ENCODE measurements at places on chromosomes 6 and 20.

DNA sequence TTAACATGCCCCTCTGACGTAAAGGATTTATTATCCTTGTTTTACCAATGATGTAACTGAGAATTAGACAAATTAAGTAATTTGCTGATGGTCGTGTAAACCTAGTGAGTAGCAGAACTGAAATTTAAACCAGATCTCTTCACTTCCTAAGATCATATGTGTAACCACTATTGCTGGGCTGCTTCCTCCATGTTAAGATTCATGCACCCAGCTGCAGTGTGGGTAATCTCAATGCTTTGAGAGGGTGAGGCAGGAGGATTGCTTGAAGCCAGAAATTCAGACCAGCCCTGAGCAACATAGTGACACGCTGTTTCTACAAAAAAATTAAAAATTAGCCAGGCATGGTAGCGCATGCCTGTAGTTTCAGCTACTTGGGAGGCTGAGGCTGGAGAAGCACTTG lies 97.9 kb downstream of the L3MBTL3 start:
- DNase-seq = no peak

GRCh38 chr6:35219683-35220326 lies 6.0 kb downstream of the SCUBE3 start:
- DNase-seq = no peak

GRCh38 chr20:24810676-24811407 lies 138.2 kb upstream of the CST7 start:
- DNase-seq = no peak

GRCh38 chr6:90677440-90677839 lies 90.6 kb upstream of the MAP3K7 start:
- DNase-seq = no peak

DNA sequence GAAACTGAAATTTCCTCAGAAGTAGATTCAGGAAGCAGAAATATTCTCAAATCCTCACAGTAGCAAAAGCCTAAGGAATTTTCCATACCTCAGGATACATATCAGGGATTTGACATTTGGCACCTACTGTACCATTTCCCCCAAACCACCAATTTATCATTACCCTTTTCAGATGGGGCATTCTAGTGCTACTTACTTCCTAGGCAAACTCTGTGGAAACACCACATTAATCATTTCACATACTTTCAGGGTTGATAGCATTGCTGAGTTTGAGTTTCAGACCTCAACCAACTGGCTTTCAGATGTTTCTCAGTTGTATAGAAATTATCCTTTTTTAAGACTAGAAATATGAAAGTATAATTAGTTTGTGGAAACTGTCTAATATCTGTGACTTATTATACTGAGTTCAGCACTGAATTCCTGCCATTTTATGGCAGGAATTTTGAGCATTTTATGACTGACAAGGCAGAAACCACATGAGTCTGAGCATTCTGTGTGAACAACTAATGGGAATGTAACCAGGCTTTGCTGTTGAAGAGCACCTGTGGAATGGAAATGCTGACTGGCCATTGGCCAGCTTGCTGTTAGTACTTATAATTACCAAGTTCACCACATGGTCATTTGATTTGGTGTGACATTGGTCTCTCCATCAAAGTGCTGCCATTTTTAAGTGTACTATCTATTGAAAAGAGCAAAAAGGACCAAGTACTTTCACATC lies 35.1 kb upstream of the IRAK1BP1 start:
- DNase-seq = no peak

DNA sequence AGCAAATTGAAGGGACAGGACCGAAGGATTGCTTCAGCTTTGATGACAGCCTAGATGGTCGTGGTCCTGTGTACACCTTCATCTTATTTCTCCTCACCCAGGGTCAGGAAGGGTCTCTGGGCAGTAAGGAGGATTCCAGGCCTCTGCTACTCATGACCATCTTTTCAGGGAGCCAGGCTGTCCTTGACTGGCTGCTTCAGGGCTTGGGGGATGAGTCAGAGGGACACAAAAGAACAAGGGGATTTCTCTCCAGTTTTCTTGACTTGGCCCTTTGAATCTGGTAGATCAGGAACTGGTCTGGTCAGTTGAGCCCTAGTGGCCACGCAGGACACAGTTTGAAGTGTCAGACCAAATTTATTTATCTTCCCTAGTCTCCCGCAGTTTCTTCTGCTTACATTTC lies 402.1 kb upstream of the CHD6 start:
- no peak for DNase-seq

GRCh38 chr6:154732538-154733182 lies 556 bp upstream of the SCAF8 start:
- no peak for DNase-seq

DNA sequence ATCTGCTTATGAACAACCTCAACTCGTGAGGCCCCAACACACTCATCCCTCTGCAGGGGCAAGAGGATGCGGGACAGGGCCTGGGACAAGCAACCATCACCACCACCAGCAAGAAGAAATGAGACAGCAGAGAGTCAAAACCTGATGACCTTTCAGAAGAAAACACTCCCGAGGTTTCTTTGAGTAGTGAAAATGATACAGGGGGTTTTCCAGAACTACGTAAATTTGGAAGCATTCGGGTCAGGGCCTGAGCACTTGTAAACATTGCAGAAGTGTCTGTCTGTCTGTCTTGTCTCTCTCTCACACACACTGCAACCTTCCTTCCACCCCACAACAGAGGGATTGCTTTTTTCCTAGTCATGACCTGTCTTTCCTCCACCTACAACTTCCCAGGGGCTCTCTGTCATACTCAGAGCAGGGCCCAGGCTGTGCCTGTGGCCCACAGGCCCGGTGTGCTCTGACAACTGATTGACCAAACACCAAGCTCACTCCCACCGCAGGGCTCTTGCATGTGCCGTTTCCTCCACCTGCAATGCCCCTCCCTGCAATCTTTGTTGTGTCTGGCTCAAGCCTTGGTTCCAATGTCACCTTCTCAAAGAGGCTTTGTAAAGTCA lies 90.9 kb downstream of the BMP7 start:
- DNase-seq = no peak

- no peak for DNase-seq
These were observed 23.2 kb downstream of the PRPF6 start for GRCh38 chr20:64003960-64004725.

GRCh38 chr6:112501705-112502104 lies 154.6 kb downstream of the RFPL4B start:
- DNase-seq = peak; percentile 88

DNA sequence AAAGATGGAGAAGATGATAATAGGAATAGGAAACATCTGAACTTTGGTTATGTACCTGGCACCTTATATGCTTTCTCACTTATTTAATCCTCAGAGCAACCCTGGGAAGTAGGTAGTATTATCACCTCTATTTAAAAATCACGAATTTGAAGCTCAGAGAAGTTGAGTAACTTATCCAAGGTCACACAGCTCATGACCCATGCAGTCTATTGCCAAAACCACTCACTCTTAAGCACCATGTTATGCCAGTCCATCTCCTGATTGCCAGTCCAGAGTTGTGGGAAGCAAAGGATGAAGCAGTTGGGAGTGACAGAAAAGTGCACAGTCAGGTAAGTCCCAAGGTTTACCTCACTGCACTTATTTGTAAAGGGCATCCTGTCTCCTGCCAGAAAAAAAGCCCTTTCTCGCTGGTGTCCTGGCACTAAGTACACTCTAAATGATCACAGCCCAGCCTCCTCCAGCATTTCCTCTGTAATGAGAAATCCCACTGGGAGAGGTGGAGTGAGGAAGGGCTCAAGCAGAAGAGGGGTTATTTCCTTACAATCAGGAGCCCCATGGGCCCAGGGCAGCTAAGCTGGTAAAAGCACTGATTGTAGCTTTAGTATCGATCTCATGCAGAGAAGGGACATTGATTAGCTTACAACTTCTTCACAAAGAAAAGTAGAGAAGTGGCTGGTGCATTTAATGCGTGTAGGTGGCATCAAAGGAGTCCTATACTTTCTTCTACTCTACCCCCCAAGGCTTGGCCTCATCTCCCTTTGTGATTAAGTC lies 21.3 kb upstream of the SCGN start:
- no peak for DNase-seq

- peak; percentile 73 for DNase-seq
These were observed 49.5 kb downstream of the TOX2 start for GRCh38 chr20:43963872-43964791.

DNA sequence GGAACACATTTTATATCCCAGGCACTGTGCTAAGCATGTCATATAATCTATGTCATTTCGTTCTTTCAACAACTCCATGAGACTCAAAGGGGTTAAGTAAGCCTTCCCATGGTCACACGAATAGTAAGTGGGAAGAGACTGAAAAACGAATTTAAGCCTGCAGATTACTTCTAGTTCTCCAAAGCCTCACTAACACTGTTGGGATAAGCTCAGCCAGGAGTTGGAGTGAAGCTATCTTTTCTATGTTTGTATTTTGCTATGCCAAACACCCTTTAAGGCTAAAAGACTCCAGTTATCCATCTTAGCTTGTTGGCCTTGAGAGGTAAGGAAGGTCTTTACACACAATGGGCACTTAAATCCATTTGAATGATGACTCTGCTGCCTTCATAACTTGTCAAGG lies 148.1 kb upstream of the UST start:
- DNase-seq = no peak

- no peak for DNase-seq
These were observed 139.1 kb downstream of the SCML4 start for GRCh38 chr6:107684996-107685395.

GRCh38 chr6:52551483-52552277 lies 25.2 kb downstream of the TRAM2 start:
- peak; percentile 83 for DNase-seq

- DNase-seq = no peak
These were observed 789.2 kb downstream of the MAFB start for GRCh38 chr20:39899881-39900280.

- DNase-seq = no peak
These were observed 6.6 kb downstream of the TM9SF4 start for GRCh38 chr20:32116079-32116521.

- no peak for DNase-seq
These were observed 12.1 kb downstream of the RBCK1 start for GRCh38 chr20:420166-420620.

GRCh38 chr6:154488248-154488593 lies 22.3 kb downstream of the CNKSR3 start:
- no peak for DNase-seq

Data from left hindlimb (tissue), 1 donor.